ENCODE measurements at places on chromosomes 7 and 10.

- DNase-seq, result no peak
Measured at GRCh38 chr10:23363793-23364135, 19.2 kb upstream of the C10orf67 start.

GRCh38 chr10:33735464-33735923 is 401.0 kb upstream of the NRP1 start:
- DNase-seq, result no peak

- no peak for DNase-seq
Measured at GRCh38 chr10:98513704-98514103, 67.0 kb upstream of the HPS1 start.

DNA sequence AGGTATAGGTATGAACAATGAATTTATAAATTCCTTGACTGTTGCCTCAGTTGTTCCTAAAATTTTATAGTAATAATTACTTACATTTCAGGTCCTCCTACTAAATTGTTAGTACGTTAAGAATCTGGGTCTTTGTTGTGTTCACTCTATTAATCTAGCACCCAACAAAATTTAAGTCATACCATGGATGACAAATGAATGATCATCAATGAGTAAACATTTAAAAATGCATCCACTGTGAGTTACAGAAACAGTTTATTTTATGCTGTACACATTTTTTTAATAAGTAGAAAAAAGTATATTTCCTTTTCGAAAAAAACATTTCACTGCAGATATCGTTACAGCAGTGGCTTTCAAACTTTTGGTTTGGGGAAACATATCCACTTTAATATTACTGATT is 265.2 kb downstream of the PCLO start:
- no peak for DNase-seq

All from CD8-positive, alpha-beta T cell (primary cell).